ENCODE measurements at places on chromosomes 4 and X.

GRCh38 chr4:145890689-145891088, 47.9 kb downstream of the ZNF827 start:
- DNase-seq = no peak

GRCh38 chrX:31353095-31353494, 281.3 kb upstream of the FTHL17 start:
- DNase-seq = no peak

- no peak for DNase-seq
Measured at GRCh38 chr4:144750348-144750747, 104.4 kb downstream of the HHIP start.

DNA sequence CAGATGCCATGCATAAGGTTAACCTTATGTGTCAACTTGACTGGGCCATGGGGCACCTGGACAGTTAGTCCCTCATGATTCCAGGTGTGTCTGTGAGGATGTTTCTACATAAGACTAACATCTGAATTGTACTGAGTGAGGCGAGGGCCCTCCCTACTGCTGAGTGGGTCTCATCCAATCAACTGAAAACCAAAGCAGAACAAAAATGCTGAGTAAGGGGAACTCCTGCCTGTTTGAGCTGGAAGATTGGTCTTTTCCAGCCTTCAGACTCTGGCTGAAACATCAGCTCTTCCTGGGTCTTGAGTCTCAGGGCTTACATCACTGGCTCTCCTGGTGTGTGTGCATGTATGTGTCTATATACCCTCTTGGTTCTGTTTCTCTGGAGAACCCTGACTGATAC, 13.8 kb downstream of the NELFA start:
- no peak for DNase-seq

- peak; percentile 79 for DNase-seq
Measured at GRCh38 chr4:90127706-90128345, 632 bp downstream of the CCSER1 start.

GRCh38 chr4:92064574-92064973, 239.2 kb upstream of the GRID2 start:
- DNase-seq = no peak

- no peak for DNase-seq
Measured at GRCh38 chr4:115165503-115165902, 52.1 kb upstream of the NDST4 start.

DNA sequence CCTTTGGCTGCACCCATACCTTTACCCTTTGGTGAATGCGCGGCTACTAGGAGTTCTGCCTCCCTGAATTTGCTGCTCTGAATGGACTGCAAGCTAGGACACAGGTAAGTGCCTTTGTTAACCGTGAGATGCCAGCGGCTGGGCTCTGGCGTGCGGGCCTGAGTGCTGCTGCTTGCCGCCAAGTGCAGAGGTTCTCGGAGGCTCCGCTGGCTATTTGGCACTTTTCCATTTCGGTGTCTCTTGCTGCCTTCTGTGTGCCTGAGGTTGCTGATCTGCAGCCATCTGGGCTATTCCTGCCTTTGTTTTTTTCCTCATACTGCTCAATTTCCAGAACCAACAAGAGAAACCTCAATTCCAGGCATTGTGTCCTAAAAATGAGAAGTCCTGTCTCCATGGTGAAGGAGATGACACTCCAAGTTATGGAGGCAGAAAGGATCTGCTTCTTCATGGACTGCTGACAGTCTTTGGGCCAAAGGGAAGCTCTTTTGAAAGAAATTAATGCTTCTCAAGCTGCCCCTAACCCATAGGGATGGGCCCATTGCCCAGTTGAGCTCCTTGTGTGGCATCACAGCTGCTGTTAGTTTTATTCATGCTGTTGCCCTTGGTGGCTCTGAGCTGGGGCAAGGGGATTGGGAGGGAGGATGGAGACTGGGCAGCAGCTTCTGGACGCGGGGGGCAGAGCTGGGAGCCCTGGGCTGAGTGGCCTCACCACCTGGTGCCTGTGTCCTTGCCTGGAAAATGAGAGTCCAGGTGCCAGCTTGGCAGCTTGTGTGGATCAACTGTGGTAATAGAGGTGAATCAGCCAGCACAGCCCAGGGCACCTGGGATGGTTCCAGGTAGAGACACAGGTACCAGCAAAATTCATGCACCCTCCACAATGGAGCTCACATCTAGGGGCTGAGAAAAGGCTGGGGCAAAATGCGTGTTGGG, 3.8 kb upstream of the TBC1D14 start:
- no peak for DNase-seq

DNA sequence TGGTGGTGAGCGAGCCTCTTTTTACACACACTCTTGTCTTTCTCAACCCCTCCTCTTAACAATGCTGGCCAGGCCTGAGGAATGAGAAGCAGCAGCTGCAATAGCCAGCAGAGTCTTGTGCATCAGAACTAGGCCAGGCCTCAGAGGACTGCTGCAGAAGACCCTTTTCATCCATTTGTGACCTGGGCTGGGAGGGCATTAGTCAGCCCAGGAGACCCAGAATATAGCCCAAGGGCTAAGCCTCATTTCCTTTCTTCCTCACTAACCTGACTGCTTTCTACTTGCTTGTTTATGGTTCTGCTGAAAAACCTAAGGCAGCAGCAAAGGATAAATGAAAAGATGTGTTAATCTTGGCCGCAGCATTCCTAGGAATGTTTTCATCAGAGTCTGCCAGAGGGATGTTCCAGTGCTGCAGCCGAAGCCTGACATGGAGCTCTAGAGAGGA, 254.7 kb upstream of the AR start:
- no peak for DNase-seq

DNA sequence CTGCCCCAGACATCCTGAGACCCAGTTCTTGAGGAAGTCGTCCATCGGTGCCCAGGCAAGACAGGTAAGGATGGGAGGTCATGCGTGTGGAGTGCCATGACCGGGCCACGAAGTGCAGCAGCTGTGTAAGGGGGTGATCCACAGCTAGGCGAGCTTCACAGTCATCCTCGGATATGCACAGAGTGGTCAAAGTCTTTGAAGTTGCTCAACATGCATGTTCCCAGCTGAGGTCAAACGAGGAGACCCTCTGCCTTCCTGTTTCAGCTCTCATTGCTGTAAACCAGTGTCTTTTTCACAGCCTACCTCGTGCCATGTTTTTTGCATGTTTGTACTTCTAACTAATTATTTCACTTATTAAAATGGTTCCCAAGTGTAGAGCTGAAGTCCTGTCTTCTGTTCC, 109.9 kb upstream of the TBL1X start:
- no peak for DNase-seq

DNA sequence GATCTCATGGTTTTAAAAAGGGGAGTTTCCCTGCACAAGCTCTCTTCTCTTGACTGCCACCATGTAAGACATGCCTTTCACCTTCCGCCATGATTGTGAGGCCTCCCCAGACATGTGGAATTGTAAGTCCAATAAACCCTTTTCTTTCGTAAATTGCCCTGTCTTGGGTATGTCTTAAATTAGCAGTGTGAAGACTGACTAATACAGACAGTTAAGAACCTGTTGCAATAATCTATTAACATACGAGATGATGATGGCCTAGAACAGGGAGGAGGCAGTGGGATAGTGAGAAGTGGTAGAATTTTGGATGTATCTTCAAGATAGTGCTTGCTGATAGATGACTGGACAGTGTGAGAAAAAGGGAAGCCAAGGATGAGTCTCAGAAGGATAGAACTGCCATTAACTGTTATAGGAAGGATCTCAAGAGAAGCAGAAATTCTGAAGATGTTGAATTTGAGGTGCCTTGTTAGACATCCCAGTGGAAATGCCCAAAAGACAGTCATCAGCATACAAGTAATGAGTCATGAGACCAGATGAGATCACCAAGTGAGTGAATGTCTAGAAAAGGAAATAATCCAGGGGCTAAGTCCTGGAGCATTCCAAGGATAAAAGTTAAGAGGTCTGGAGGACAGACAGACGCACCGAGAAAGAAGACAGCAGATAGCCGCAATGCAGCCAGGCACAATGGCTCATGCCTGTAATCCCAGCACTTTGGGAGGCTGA, 38.8 kb upstream of the UGDH start:
- DNase-seq = no peak

DNA sequence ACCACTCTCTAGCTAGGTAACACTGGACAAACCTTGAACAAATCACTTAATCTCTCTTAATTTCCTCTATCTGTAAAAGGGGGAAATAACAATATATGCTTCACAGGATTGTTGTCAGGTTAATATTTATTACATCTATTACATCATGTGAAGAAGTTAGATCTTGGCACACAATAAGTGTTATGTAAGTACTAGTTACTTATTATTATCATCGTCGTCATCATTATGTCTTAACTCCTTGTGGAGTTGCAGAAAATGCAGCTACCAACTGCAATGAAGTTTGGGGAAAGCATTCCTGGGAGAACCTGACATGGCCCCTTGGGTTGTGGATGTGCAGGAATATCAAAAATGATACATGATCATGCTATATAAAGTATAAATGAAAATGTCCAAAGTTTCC, 4.8 kb upstream of the JCHAIN start:
- DNase-seq = no peak

Measured in posterior vena cava (tissue), 2 donors.